ENCODE measurements at places on chromosomes 7 and 10.

DNA sequence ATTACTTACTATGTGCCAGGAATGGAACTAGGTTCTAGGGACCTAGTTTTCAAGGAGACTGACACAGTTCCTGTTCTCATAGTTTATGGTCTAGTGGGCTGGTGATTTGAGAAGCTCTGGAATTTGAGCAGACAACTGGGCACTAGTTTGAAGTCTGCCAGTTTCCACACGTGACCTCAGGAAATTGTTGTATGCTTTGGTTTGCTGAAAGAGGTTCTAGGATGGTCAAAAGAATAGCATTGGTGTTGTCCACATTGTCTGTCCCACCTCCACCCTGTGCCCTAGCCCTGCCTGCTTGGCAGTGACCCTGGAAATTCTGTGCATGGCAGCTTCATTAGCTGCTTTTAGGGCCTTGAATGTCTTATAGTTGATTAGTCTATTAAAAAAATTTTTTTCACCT, 28.7 kb downstream of the GBF1 start:
- no peak for ATAC-seq
- H3K27ac ChIP-seq = no peak overlapping the region
- peaks cover 1% of the 10 kb centered on the region for H3K4me1 ChIP-seq
- H3K36me3 ChIP-seq = peaks cover 12% of the 10 kb centered on the region
- H3K27me3 ChIP-seq = no peaks in the 10 kb centered on the region

DNA sequence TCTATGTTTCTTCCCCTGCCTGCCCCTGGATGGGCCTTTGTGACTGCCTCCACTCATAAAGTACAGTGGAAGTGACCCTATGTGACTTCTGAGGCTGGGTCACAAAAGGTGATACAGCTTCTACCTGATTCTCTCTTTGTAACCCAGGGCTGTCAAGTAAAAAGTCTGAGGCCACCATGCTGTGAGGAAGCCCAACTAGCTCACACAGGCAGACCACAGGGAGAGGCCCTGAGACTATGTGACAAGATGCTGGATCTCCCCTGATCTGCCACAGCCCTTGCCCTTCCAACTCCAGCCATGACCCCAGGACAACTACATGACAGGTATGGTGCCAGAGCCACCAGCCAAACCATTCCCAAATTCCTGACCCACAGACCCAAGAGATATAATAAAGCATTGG, 45.8 kb downstream of the DRGX start:
- no peak overlapping the region for H3K27ac ChIP-seq
- H3K4me3 ChIP-seq = no peak overlapping the region
- H3K4me1 ChIP-seq = no peaks in the 10 kb centered on the region

- H3K27ac ChIP-seq = no peak overlapping the region
- H3K4me1 ChIP-seq = peaks cover 4% of the 10 kb centered on the region
- no peaks in the 10 kb centered on the region for H3K27me3 ChIP-seq
Measured at GRCh38 chr10:28913436-28914237, 236.3 kb downstream of the BAMBI start.

GRCh38 chr10:23522345-23522744, 83.5 kb downstream of the OTUD1 start:
- H3K4me3 ChIP-seq = no peak overlapping the region
- no peaks in the 10 kb centered on the region for H3K27me3 ChIP-seq
- no peaks in the 10 kb centered on the region for H3K36me3 ChIP-seq
- peak; percentile 65 for ATAC-seq
- no peaks in the 10 kb centered on the region for H3K4me1 ChIP-seq
- H3K27ac ChIP-seq = no peak overlapping the region

DNA sequence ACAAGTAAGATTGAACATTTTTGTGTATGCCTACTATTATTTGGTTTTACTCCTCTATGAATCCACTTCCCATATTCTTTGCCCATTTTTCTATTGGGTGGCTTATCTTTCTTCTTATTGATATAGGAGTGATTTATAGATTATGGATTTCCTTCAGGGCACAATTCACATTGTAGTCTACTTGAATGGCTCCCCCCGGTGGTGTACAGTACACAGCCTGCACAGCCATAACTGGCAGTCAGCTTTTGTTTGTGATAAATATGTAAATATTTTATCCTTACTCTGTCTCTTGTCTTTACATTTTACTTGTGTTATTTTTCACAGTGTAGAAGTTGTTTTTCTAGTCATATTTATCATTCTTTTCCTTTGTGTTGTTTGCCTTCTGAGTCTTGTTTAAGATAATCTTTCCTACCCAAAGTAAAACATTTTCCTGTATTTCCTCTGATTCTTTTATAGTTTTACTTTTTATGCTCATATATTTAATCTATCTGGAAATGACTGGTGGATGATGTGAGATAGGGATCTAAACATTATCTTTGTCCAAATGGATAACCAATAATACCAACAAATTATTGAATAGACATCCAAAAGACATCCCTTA, 23.9 kb upstream of the CALD1 start:
- ATAC-seq = no peak
- H3K27me3 ChIP-seq = no peaks in the 10 kb centered on the region
- no peak overlapping the region for H3K27ac ChIP-seq
